Right renal cortex interstitium (tissue), 3 donors: ENCODE measurements at places on chromosomes 4 and X. TPM values are rescaled to one million over a fixed set of nuclear protein-coding genes. Genes with fewer than 3 reads are reported as not detected.

Gene ZNF674
- 6.3 TPM for polyA plus RNA-seq

Gene KLHL13
- 117 TPM for polyA plus RNA-seq

DNA sequence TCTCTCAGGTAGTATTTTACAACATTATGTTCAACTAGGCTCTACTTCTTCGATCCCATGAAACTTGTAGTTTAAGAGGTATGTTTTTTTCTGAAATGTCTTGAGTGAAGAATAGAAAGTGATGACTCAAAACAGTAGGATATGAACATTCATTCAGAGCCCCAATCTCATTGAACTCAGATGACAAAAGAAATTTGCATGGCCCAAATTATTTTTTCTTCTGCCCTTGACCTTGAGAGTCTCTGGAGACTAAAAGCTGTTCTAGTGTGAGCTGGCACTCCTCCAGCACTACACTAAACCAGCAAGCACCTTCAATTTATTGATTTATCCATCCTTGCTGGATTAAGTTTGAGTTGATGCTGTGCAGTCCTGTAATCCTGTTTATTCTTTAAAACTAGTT, 4.0 kb downstream of the DCLK2 start:
- DNase-seq = no peak

GRCh38 chr4:150209140-150209829, 131.0 kb downstream of the DCLK2 start:
- no peak for DNase-seq

DNA sequence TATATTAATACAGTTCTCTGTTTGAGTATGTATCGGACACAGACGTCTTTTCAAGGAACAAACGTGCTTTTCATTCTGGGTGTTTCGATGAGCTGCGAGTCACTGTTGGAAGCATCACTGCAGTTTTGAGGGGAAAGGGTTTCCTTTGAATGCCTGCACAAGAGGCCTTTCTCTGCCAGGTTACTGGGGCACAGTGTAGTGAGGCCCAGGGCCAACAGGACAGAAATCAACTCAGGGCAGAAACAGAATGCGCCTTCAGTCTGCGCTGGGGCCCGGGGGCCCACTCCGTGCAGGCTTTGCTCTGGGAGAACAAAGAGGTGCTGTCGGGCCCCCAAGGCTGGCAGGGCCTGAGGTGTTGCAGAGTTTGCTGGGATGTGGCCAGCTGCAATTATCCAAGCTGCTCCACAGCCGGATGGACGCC, 2.3 kb upstream of the PPP2R3B start:
- no peak for DNase-seq

DNA sequence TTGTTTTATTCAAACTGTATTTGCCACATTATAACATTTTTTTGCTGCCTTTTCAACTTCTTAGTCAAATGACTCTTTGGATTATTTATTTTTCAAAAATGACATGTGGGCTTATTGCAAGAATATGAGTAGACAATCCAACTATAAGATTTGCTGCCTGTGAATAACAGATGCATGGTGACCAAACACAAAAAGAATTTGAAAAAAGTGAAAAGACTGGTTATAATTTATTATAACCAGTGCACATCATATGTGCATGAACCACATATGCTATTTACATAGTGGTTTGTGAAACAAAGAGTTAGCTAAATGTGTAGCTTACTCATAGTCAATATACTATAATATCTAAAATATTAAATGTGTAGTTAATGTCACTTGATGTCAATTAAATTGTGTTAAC, 2086.8 kb downstream of the ARAP2 start:
- DNase-seq = no peak
